T-helper 9 cell (primary cell): ENCODE measurements at places on chromosomes 3 and 15.

DNA sequence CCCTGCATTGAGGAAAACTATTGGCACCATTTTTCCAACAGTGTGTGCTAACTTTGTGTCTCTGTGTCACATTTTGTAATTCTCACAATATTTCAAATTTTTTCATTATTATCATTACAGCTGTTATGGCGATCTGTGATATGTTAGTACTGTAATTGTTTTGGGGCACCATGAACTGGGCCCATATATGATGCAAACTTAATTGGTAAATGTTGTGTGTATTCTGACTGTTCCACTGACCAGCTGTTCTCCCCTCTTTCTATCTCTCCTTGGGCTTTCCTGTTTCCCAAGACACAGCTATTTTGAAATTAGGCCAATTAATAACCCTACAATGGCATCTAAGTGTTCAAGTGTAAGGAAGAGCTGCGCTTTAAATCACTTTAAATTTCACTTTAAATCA lies 2.2 kb upstream of the CYP8B1 start:
- no peak for DNase-seq

- DNase-seq, result peak; percentile 51
These were observed at the start of gene CPLX3 for GRCh38 chr15:74826364-74826819. TSS of gene CPLX3 (plus strand) at chr15:74826627. CDS start at chr15:74826704, 77 bp downstream.

DNA sequence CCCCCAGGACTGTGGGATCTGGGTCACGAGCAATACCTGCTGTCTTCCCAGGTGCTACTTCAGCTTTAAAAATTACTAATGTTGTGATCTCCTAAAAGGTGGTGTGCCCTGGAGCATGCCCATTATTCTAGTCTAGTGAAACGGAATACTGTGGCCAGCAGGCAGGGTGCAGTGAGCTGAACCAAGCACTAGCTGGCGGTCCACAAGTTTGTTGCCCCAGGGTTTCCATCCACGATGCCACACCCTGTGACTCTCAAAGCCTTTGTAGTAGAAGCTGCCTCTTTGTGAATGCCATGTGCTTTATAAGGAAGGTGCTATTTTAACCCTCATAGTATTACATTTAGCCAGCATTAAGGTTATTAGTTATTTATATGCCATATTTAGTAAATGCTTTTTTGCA lies 49.1 kb downstream of the PXYLP1 start:
- no peak for DNase-seq

DNA sequence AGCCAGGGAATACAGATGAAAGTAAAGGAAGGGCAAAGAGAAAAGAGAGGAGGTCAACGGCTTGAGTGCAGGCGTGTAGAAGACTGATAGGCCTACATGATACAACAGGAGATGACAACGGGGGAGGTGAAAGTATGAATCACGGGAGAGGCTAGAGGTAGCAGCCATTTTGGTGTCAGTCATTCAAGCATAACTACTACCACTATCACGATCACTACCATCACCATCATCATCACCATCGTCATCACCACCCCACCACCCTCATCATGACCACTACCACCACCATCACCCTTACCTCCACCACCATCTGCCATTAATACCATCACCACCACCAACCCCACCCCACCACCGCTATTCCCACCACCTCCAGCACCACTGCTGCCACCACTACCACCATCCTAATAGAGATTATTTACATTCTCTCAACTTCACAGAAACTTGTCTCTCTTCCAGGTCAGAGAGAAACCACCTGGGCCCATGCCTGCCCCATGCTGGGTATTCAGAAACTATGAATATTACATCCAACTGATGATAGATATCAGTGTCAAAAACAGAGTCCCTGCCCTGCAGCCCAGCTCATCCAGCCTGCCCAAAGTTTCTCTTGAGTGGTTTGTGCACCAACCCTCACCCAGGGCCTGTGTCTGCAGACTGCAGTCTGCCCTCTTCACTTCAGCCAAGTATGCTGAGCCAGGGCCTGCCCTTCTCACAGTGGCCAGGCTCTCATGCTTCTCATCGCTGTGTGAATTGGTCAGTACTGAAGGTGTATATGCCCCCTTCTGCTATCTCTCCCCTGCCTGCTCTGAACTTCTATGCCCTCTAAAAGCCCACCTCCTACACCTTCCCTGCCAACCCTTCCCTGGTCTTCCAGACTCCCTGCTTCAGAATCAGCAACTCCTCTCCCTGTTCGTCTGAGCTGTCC lies 215.6 kb upstream of the TLE3 start:
- DNase-seq, result no peak

GRCh38 chr3:168134931-168135330 lies 39.2 kb upstream of the GOLIM4 start:
- DNase-seq, result no peak

- DNase-seq, result no peak
These were observed 50.0 kb downstream of the SELENOT start for GRCh38 chr3:150653110-150653561.

GRCh38 chr3:22122567-22122966 lies 371.6 kb upstream of the ZNF385D start:
- no peak for DNase-seq

- DNase-seq, result no peak
These were observed 163.2 kb downstream of the NSUN3 start for GRCh38 chr3:94226078-94226477.

DNA sequence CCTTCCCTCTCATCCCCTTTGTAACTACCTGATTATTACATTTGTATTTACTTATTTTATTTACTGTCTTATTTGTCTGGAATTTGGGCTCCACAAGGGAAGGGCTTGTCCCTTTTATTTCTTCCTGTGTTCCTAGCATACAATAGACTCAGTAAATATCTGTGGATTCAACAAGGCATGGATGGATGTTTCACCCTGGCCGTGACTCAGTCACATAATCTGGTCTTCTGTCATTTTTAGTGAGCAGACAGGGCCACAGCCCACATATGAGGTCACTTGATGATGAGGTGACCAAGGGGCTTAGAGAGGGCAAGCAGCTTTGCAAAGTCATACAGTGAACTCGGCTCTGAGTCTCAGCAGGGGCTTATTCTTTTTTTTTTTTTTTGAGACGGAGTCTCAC lies 7.8 kb upstream of the DAG1 start:
- no peak for DNase-seq

GRCh38 chr3:115236496-115236895 lies 89.4 kb upstream of the ZBTB20 start:
- no peak for DNase-seq

DNA sequence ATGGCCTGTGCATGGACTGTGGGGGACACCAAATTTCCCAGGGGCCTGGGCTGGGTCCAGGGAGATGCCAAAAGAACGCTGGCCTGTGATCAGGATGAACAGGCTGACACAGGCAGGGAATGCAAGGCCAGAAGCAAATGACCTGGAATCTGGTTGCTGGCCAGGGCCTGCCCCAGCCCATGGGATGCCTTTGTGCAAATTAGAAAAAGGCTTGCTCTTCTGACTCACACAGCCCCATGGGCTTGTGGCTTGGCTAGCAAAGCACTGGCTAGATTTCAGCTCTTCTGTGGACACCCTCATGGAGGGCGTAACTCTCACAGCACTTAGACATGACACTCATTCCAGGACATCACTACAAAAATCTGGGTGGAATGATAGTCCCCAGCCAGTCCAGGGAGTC lies 356.0 kb downstream of the SHQ1 start:
- no peak for DNase-seq

- DNase-seq, result no peak
These were observed 144.3 kb downstream of the FBN1 start for GRCh38 chr15:48501208-48501607.

GRCh38 chr3:100725935-100726513 lies 16.7 kb downstream of the TFG start:
- DNase-seq, result no peak

- DNase-seq, result no peak
These were observed 179.9 kb upstream of the NR2E3 start for GRCh38 chr15:71630475-71630809.
